ENCODE measurements at places on chromosomes 5 and 9.

DNA sequence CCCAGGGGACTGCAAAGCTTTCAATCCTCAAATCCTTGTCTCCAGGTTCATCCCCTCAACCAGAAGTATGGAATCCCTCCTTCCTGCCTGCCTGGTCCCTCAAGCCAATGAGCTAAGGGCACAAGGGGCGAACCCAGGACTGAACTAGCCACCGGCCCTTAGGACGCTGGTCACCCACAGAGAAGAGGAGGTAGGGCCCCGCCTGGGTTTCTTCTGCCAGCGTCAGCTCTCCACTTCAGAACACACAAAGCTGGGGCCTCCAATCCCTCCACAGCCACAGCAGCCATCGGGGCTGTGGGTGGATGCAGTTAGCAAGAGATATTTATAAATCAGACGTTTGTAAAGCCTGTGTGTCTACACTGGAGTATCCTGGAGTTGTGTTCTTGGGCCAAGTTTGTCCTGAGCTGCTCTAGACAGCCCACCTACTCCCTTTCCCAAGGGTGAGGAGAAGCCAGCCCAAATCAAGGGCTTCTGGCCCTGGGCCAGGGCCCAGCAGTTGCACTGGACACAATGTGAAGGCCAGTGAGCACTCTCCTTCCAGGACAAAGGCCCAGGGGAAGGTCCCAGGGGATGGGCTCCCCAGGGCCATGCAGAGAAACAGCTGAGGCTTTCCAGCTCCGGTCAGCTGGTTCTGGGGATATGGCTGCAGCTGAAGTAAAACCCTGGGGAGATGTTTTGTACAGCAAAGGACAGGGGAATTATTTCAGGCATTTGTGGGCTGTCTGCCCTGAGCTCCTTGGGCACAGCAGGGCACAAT lies 18.9 kb downstream of the AMBP start:
- DNase-seq: no peak

- DNase-seq: no peak
Measured at GRCh38 chr5:91118796-91119195, 264.3 kb downstream of the ARRDC3 start.

DNA sequence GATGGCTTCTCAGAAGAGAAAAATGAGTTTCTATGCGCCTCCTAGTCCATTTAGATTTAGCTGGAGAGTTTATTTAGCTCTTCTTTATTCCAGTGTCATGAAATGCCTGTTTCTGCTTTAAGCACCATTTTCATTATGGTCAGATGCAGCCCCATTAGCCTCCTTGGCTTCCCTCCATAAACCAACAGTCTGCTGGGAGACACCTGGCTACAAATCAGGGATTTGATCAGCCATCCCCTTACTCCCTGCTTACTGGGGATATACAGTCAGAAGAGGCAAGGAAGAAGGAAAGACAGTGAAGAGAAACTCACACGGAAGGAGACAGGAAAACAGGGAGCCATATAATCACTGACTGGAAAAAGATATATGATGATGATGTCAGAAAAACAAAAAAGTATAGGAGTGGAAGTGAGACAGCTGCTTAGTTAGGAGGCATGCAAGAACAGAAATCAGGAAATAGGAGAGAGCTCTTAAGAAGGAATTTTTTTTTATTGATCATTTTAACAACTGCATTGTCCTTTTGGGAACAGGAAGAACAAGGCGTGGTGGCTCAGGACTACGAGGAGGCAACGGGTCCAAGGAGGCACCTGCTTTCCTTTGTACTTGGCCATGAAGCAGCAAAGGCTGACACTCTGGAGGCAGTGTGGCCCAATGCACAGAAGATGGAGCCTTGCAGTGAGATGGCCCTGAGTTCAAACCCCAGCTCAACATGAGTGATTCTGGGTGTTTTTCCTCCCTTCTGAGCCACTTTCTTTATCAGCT lies 56.1 kb downstream of the MED27 start:
- no peak for DNase-seq

- DNase-seq: no peak
Measured at GRCh38 chr9:5608298-5609225, 20.3 kb upstream of the RIC1 start.

DNA sequence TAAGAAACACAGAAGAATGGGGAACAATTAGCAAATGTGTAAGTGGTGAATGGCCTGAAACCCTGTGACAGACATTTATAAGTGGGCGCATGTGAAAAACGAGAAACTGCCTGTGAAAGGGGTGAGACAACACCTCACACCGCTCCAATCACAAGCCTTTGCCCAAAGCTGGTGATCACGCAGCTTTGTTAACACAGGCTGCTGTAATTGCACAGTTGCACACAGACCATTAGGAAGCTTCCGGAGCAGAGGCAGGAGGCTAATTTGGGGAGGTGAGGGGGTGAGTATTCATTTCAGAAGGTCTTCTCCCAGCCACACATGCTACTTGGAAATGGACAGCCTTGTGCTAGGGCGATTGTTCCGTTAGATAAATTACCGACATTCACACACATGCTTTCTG lies 294.0 kb downstream of the MED10 start:
- no peak for DNase-seq

DNA sequence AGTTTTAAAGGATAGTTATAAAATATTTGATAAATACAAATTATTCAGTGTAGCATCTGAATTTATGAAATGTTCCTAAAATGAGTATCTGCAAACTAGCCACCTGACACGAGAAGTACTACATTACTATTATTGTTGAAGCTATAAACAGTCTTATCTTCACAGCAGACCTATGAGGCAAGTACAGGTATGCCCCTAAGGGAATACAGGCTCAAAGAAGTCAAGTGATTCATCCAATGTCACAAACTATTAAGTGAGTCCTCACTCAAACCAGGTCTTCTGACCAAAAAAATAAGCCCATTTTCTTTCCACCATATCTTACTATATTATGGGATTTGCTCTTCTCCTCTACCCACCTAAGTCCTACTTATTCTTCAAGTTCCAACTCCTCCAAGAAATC lies 28.7 kb downstream of the STRBP start:
- no peak for DNase-seq

- no peak for DNase-seq
Measured at GRCh38 chr9:137955224-137955570, 77.6 kb downstream of the CACNA1B start.

- no peak for DNase-seq
Measured at GRCh38 chr9:11551106-11551505, 938.3 kb upstream of the PTPRD start.

DNA sequence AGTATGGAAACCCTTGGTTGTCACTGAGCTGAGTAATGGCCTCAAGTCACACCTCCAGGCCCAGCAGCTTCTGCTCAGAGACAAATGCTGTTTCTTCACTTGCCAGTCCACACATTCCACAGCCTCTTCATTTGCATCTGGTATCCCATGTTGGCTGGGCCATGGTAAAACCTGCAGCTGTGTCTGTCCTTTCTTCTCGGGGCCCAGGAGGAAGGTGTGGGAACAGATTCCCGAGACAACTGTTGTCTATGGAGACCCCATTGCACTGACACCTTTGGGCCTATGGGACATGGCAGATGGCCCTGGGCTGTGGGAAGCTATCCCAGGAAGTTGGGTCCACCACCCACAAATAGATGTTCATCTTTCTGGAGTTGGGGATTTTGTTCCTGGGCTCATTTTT lies 85.1 kb downstream of the MACROH2A1 start:
- no peak for DNase-seq

DNA sequence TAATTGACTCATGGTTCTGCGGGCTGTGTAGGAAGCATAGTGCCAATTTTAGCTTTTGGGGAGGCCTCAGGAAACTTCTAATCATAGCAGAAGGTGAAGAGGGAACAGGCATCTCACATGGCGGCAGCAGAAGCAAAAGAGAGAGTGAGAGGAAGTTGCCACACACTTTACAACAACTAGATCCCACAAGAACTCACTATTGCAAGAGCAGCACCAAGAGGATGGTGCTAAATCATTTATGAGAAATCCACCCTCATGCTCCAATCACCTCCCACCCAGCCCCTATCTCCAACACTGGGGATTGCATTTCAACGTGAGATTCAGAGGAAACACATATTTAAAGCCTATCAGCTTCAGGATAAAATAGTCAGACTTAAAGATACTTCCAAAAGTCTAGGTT lies 36.1 kb upstream of the LPAR1 start:
- no peak for DNase-seq

DNA sequence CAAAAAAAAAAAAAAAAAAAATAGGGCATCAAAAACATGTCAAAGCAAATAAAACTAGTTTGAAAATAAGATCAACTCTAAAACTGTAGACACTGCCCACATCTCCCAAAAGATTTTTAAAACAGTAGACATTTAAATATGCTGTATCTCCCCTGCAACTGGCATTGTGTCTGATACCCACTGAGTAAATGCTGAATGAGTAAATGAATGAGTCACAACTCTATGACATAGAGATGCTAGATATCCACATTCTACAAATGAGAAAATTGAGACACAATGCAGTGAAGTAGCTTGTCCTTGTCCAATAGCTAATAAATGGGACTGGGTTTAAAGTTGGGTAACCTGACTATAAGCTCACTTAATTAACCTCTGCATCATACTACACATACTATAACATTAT lies 14.1 kb upstream of the MAP1B start:
- no peak for DNase-seq

- DNase-seq: no peak
Measured at GRCh38 chr5:4700069-4700468, 440.1 kb upstream of the ADAMTS16 start.

- DNase-seq: no peak
Measured at GRCh38 chr5:176878906-176879662, 20.1 kb downstream of the HK3 start.

DNA sequence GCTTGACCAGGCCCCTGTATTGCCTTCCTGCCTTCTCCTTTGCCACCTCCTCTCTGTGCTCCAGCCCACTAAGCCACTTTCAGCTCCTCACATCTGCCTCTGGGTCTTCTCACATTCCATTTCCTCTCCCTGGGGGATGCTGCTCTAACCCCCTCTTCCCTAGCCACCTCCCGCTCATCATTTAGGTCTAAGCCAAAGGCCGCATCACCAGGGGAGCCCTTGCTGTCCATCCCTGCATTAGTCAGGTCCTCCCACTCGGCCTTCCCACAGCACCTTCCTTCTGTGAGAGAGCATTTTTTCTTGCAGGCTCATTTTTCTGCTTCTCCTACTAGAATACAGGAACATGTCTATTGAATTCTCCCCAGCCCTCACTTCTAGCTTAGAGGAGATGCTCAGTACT lies 72.6 kb upstream of the GALNT10 start:
- no peak for DNase-seq

DNA sequence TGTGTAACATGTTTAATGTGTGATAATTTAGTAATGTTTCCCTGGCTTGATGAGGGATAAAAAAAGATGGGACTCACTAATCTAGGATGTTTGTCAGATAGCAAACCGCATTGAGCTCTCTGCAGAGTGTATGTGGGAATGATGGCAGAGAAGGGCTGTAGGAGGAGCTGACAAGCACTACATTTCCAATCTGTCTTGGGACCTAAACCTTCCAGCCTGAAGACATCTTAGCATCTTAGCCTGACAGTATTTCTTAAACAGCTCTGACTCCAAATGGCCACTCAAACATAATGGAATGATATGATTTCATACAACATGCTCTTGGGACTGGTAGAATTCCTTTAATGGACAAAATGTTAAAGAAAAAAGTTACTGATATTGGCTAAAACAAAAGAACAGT lies 116.7 kb downstream of the PPP2R2B start:
- no peak for DNase-seq

DNA sequence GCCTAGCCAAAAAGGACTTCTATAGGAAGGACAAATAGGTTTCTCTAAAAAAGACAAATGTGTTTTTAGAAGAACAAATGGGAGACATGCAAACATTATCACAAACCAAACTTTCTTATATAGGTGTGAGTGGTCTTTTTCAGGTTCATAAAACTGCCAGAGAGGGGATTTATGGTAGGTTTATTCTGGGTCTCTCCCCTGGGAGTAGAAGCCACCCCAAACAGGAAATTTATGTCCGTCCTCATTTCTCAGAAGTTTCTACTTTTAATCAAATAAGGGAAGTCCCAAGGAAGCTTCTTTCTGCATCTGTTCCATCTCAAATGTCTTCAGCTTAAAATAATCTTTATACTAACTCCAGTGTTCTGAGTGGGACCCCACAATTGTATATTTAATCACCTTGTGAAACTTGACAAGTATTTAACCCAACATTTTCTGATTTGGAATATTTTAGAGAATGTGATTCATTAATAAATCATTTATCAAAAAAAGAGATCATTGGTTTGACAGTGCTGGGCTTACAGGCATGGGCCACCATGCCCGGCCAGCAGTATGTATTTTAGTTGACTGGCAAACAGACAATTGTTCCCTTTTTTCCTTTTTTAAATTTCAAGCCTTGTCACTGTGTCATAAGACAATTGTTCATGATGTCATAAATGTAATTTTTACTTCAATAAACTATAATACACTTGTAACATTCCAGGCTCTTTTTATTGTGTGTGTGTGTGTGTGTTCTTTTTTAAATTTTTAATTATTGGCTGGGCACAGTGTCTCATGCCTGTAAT lies 44.6 kb upstream of the GLDC start:
- DNase-seq: no peak

DNA sequence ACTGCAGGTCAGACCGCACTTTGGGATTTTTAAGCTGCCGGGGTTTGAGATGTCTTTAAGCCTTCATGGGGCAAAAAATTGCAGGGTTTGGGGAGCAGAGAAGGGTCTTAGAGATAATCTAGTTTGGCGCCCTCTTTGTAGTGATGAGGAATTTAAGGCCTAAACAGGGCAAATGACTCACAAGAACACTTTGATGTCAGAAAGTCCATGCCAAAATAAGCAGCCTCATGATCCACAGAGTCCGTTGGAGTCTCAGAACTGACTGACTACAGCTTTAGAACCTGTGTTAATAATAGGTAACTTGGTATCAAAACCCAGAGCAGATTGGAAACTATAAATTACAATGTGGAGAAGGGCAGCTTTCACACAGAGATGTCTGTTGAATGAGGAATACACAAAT lies 35.9 kb upstream of the PTGS1 start:
- no peak for DNase-seq

DNA sequence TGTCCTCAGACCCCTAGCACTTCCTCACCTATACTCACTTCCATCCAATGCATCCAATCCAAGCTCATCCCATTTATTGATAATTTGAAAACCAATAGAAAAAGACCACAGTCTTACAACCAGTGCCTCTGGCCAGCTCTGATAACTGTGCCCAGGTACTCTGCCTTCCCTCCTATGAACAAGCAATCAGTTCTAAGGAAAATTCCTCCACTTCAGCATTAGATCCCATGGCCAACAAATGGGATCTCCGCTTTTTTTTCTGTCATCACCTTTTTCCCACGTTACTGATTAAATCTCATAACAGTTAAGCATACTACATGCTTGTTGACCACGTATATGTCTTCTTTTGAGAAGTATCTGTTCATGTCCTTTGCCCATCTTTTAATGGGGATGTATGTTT lies 41.7 kb upstream of the GLIS3 start:
- no peak for DNase-seq

DNA sequence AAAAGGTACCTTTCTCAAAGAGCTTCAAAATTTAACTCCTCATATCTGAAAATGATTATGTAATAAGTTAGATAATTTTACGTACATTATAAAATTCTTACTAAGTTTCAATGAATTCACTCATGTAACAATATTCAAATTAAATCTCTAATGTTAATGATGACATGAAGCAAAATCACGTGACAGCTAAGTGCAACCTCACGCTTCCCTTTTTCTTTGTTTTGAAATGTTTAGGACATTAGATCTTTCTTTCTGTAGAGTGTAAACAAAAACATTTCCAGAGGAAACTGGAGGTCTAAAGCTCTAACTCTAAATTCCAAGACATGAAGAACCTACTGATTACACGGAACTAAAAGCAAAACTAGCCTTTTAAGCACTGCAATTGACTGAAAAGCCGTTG lies 227.3 kb upstream of the TBCA start:
- DNase-seq: no peak

- DNase-seq: no peak
Measured at GRCh38 chr5:149429839-149430721, 51.0 kb upstream of the IL17B start.
